ENCODE measurements at places on chromosomes 7 and 10.

DNA sequence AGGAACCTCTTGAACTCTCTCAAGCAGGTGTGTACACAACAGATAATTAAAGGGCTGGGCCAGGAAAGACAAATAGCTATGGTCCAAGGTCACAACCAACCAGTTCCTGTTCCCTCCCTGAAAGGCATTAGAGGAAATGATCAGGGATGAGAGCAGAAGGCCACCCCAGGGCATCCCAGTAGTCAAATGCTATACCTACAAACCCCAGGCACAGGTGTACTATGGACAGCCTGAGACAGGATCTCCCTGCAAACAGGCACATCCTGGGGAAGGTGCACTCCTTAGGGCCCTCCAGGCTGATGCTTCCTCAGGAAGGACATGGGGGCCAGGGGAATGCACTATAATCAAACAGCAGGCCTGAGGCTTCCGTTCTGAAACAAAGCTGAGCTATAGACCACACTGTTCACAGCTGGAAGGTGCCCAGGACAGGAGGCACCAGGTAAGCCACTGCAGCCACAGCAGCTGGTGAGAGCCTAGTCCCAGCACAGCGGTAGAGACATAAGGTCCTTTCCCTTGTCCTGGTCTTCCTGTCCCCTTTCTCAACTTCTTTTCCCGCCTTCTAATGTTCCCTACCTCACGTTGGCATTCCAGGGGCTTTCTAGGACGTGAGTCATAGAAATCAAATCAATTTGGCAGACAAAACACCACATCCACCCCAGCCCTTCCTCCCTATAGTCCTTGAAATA is 13.3 kb downstream of the PARP12 start:
- no peak for DNase-seq

- no peak for DNase-seq
Measured at GRCh38 chr10:70140297-70140696, 6.2 kb downstream of the TYSND1 start.

DNA sequence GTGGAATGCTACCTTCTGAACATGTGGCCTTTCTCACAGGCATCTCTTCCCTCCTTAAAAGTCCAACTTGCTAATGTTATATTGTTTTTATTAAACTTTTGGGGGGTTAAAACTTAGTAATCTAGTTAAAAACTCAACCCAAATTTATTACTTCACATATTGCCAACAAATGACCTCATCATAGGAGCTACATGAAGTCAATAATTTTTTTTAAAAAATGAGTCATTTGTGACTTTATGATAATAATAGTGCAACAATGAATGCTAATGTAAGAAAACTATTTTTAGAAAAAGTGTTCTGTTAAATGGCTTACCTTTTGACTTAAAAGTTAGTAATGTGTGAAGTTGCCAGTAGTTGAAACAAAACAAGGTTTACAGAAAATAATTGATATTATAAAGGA is 325.9 kb upstream of the FZD1 start:
- no peak for DNase-seq

DNA sequence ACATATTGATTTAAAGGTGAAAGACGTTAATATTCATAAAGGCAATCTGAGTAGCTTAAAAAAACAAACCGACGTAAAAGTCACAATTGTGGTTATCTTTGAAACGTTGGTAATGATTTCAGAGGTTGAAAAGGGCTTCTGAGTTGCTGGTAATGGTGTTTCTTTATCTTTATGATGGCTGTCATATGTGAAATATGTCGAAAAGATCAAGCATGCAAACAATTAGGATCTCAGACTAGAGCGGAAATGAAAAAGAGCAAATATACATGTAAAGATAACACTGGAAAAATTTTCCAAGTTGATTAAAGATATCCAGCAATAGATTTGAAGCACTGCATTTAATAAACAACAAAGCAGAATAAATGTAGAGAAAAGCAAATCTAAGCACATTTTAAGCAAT is 998.3 kb upstream of the MBL2 start:
- DNase-seq, result no peak

DNA sequence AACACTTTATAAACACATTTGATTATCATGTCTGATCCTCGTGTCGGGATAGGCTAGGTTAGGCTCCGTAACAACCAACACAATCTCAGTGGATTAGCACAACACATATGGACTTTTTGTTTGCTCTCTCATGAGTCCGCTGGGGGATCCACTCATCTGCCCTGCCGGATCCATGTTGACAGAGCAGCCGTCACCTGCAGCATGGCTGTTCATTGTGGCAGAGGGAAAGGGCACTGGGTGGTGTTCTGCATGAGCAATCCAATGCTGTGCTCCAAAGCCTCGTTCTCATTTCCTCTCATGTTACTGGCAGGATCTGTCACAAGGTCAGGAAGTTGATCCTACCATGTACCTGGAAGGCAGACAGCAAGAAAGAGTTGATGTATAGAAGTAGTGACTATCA is 62.5 kb upstream of the RAPGEF5 start:
- DNase-seq, result no peak

- no peak for DNase-seq
Measured at GRCh38 chr7:1761097-1761496, 91.0 kb downstream of the ELFN1 start.

- no peak for DNase-seq
Measured at GRCh38 chr10:46225597-46225996, 61.2 kb upstream of the ANTXRL start.

- no peak for DNase-seq
Measured at GRCh38 chr7:132458729-132459128, 117.5 kb downstream of the PLXNA4 start.

GRCh38 chr7:151885202-151885580 is 8.3 kb upstream of the PRKAG2 start:
- DNase-seq, result no peak

DNA sequence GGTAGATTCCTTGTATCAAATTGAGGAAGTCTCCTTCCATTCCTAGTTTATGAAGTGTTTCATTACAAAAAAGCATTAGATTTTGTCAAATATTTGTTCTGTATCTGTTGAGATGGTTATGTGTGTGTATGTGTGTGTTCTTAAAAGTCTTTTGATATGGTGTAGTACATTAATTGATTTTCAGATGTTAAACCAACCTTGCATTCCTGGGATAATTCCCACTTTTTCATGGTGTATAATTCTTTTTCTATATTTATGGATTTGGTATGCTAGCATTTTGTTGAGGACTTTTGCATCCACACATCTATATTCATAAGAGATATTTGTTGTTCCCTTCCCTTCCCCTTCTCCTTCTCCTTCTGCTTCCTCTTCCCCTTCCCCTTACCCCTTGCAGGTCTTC is 8.9 kb upstream of the GIMAP8 start:
- no peak for DNase-seq

DNA sequence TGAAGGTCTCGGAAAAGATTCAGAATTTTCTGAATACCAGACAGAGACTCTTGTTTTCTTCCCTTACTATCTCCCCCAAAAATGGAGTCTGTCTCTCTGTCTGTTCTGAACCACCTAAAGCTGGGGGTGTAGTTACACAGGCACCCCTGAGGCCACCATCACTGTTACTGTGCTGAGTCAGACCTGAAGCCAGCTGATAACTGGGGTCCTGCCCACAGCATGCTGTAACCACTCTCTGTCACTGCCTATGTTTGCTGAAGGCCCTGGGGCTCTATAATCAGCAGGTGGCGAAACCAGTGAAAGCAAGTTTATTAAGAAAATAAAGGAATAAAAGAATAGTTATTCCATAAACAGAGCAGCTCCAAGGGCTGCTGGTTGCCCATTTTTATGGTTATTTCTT is 575.2 kb upstream of the POT1 start:
- DNase-seq, result no peak

DNA sequence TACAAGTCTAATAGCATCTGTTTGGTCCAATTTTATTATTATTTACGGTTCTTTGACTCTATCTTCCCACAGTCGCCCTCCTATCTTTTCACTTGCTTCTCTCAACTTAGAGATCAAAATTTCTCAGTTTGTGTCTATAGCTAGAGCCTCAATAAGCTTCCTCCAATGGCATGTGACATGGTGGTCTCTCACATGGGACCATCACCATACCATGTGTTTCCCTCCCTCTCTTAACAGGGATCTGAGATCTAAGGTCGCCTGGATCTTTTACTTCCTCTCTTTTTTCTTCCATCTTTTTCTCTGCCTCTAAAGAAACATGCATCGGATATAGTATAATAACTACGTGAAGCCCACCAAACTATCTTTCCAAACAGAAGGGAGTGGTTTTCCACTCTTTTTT is 1.8 kb downstream of the PKD2L1 start:
- DNase-seq, result no peak

DNA sequence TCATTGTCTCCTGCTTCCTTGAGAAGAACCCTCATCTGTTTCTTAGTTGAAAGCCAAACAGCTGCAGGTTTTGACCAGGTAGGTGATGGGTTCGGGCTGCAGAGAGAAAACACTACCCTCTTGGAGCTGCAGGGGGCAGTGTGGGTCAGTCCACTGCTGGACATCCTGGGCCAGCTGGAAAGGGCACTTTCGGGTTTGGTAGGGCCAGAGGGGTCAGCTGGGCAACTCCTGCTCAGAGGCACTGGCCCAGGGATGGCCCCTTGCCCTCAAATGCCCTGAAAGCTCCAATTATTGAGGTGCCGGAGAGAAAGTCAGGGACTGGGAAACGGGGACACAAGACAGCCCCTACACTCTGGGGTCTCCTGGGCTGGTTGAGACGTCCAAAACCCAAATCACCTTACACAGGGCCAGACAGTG is 90.7 kb downstream of the MKI67 start:
- no peak for DNase-seq

- no peak for DNase-seq
Measured at GRCh38 chr7:1065585-1066241, 21.4 kb downstream of the GPR146 start.

DNA sequence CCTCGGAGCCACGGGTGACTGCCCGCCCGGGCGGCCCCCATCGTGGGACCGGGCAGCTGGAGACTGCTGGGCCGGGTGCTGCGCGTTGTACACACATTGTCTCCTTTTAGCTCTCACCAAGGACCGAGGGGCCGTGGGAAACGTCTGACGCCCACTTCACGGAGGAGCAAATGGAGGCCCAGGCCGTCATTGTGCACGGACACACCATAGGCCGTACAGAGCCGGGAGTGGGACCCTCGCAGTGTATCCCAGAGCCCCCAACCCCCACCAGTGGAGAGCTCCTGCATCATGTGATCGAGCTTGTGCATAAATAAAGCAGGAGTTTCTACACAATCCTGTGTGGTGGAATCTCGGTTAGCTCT is 722 bp downstream of the DENND10 start:
- DNase-seq, result no peak

DNA sequence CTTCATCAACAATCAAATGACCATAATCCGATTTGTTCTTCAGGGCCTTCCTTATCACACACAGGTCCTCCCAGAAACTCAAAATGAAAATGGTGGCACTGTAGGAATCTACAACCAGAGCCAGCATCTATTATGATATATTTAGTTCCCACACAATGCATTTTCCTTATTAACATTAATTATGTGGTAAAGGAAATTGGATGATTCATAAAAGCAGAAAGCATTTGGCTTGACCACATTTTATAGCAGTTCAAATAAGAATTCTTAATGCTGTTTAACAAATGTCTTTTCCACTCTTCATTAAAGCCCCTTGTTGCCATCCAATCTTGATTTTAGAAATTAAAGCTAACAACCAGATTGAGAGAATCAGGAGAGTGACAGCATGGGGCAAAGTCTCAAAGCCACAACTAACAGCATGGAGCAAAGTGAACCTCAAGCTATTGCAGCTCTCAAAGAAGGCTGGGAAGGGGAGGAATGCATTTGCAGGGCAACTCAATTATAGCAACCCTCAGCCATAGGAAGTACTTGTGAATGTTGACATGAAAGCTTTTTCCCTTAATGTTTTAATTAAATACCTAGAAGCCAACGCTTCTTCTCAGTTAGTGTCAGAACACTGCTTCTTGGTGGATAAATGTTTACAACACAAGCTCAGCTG is 549.1 kb downstream of the NXPH1 start:
- DNase-seq, result no peak

GRCh38 chr7:29084832-29085231 is 61.5 kb downstream of the CPVL start:
- DNase-seq, result no peak

- DNase-seq, result no peak
Measured at GRCh38 chr10:97200616-97201015, 14.9 kb upstream of the SLIT1 start.

GRCh38 chr7:1054861-1055450 is 10.6 kb downstream of the GPR146 start:
- no peak for DNase-seq

GRCh38 chr10:93413252-93413689 is 68.9 kb downstream of the MYOF start:
- DNase-seq, result no peak

DNA sequence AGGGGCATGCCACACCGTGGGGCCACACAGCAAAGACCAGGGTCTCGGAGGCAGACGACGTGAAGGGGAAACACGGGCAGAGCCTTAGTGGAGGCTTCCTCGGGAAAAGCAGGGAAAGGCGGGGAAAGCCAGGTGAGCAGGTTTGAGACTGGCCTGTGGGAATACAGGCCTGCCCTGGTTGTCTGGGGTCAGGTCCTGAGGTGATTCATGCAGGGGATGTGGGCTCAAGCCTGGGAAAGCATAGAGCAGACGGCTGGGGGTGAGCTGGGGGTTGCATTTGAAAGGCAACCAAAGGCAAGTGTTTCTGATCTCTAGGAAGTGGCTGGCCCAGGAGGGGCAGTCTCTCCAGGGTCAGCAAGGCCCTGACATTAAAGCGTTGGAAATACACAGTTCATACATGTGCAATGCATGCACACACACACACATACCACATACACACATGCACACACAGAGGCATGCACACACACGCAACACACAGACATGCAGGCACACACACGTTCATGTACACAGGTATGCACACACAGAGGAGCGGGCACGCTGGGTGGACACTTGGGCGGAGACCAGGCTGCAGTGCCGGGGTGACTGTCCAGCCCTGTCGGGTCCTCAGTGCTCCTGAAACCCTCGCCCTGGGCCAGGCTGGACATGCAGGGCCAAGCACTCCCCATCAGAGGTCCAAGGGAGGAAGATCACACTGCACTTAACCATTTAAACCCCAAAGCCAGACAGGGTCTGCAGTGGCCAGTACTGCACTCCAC is 51.8 kb downstream of the DPYSL4 start:
- DNase-seq, result no peak

- DNase-seq, result no peak
Measured at GRCh38 chr10:103637927-103638557, 144.5 kb downstream of the NEURL1 start.

- DNase-seq, result no peak
Measured at GRCh38 chr7:1716263-1717094, 46.4 kb downstream of the ELFN1 start.

- no peak for DNase-seq
Measured at GRCh38 chr7:137981175-137981574, 20.7 kb downstream of the CREB3L2 start.

DNA sequence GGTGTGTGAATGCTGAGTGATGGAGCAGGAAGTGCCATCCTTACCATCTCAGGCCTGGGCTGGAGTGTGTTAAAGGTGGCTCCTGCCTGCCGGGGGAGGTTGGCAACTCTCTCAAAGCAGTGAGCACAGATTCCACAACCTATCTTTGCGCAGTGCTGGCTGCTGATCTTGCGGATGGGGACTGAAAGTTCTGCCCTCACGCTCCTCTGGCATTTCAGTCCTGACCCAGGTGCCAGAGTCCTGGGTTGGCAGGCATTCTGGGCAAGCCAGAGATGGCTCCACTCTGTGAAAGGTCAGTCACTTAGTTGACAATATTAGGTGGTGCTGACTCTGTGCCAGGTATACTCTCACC is 315.5 kb downstream of the RPS24 start:
- no peak for DNase-seq

GRCh38 chr7:25031432-25031831 is 51.5 kb upstream of the OSBPL3 start:
- no peak for DNase-seq

- DNase-seq, result no peak
Measured at GRCh38 chr7:94478648-94479214, 30.9 kb upstream of the CASD1 start.
